ENCODE measurements at places on chromosomes 13 and 19.

GRCh38 chr19:288911-289310 lies 2.3 kb downstream of the PLPP2 start:
- DNase-seq, result no peak

- no peak for DNase-seq
These were observed 85.2 kb upstream of the SPATA13 start for GRCh38 chr13:24075137-24075975.

DNA sequence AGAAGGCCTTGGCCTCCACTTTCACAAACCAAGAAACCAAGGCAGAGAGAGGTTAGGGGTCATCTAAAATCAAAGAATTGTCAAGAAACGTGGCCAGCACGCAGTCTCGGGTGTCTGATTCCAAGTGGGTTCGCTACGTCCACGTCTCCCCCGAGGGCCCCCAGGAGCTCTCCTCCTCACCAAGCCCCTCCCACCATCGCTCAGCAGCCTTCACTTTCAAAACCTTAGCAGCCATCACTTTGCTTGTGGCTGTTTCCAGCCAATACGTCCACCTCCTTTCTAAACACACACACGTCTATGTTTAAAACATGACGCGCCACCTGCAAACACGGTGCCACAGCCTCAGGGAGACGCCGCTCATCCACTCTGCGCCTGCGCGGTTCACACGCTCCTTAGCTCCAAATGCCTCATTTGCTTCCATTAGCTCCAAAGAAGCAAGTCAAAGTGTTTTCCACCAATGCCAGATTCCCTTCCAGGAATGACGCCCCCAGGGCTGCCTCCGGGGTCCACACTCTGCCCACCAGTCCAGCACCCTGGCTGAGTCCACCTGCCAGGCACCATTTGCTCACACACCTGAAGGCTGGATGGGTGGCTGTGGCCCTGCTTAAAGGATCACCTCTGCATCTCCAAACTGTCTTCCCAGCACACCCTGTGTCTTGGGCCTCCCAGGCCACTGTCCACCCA lies 5.5 kb downstream of the RASA3 start:
- no peak for DNase-seq

DNA sequence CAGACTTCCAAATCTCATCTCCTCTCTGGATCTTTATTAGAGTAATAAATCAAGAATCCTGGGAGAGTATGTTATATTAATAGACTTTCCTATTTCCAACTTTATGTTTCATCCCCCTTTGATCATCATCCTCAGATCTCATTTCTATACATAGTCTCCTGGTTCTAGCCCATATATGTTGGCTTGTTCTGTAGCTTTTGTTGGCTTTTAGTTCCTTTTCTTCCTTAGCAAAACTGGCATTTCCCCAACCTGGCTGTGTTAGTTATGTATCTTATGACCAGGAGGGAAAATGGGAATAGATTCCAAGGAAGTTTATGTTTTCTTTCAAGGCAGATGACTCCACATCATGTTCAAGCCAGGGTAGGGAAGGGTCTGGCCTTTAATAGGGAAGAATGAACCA lies 2464.5 kb downstream of the PCDH9 start:
- DNase-seq, result no peak

DNA sequence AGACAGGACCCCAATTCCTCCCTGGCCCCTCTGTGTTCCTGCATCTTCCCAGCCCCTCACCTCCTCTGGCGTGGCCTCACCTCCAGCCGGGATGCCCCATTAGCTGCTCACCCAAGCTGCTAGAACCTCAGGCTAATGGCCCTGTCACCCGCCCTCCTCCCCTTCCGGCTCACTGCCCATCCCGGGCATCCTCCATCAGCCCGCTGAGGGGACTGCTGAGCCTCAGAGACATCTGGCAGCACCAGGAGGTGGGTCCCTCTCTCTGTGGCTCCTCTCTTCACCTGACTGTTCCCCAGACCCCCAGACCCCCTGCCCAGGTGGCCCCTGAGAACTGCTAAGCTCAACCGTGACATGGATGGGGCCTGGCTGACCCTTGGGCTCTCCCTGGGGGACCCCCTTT lies 2.9 kb downstream of the FFAR1 start:
- DNase-seq, result no peak

- no peak for DNase-seq
These were observed 86.7 kb downstream of the ZAR1L start for GRCh38 chr13:32228330-32229041.

DNA sequence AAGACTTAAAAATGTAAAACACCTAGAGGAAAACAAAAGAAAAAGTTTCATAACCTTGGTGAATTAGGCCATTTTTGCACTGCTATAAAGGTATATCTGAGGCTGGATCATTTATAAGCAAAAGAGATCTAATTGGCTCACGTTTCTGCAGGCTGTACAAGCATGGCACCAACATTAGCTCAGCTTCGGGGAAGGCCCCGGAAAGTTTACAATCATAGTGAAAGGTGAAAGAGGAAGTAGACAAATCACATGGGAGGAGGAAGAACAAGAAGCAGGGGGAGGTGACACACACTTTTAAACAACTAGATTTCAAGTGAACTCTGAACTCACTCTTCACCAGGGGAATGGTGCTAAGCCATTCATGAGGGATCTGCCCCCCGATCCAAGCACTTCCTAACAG lies 1358.5 kb upstream of the PCDH9 start:
- no peak for DNase-seq

- DNase-seq, result no peak
These were observed 529.3 kb downstream of the IRS2 start for GRCh38 chr13:109256866-109257760.

- DNase-seq, result no peak
These were observed 47.7 kb downstream of the SLC10A2 start for GRCh38 chr13:103018556-103018955.

GRCh38 chr13:37134411-37135041 lies 29.1 kb upstream of the CSNK1A1L start:
- no peak for DNase-seq

DNA sequence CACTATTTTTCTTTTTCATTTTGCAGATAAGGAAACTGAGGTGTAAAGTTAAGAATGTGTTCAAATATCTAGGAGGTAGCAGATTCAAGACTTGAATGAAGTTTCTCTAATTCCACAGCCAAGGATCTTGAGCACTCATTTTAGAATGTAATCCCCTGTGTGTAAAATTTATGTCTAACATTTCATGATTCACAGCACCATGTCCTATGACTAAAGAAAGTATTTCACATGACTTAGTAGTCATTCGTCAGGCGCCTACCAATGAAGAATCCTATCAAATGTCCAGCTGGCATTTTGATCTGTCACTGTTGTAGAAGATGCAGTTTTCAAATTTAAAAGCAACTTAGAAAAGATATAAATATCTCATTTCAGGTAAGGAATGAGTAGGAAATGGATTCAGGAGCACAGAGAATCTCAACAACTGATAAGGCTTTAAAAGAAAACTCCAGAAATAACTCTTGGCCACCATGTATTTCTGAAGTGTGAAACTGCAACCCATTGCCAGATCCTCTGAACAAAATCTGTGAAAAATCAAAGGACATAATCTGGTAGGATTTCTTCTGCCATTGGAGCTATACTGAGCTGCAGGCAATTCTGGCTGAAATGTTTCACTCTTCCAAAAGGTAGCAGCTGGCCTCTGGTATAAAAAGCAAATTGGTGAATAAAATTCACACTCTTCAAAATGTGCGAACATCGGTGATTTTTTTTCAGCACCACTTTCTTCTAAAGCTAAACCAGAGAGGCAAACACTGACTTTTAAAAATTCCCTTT lies 92.2 kb downstream of the DCLK1 start:
- no peak for DNase-seq

- no peak for DNase-seq
These were observed 706 bp downstream of the P2RY11 start for GRCh38 chr19:10112037-10112761.

- DNase-seq, result no peak
These were observed 184.7 kb downstream of the LACC1 start for GRCh38 chr13:44064357-44064756.

DNA sequence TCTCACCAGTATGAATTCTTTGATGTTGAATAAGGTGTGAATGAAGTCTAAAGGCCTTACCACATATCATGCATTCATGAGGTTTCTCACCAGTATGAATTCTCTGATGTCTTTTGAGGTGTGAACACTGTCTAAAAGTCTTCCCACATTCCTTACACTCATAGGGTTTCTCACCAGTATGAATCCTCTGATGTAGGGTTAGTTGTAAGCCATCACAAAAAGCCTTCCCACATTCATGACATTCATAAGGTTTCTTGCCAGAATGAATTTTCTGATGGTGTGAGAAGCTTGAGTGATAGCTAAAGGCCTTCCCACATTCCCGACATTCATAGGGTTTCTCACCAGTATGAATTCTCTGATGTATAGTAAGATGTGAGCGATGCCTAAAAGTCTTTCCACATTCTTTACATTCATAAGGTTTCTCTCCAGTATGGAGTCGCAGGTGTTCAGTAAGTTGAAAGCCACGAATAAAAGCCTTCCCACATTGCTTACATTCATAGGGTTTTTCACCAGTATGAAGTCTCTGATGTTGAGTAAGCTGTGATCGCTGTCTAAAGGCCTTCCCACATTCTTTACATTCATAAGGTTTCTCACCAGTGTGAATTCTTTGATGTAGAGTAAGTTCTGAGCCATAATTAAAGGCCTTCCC lies 27.7 kb downstream of the ZNF461 start:
- no peak for DNase-seq

Measured in Jurkat, Clone E6-1 (cell line).